ENCODE measurements at places on chromosomes 11 and 22.

DNA sequence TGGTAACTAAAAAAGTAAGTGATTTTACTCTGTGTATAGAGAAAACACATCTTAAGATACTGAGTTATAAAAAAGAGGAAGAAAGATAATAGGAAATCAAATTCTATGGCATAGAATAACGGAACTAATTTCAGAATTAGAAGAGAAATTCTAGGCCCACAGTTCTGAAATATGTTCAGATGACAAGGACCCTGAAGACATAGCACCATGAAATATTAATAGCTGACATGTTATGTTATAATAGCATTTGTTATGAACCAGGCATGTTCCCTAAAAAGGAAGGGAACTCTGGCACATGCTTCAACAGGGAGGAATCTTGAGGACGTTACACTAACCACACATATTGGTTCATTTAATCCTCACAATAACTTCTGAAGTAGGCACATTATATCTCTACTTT, 32.7 kb downstream of the PRDM10 start:
- no peak for DNase-seq

- no peak for DNase-seq
Measured at GRCh38 chr11:119367661-119368120, 13.8 kb downstream of the USP2 start.

GRCh38 chr22:19884954-19885751, 30.5 kb upstream of the GNB1L start:
- no peak for DNase-seq

DNA sequence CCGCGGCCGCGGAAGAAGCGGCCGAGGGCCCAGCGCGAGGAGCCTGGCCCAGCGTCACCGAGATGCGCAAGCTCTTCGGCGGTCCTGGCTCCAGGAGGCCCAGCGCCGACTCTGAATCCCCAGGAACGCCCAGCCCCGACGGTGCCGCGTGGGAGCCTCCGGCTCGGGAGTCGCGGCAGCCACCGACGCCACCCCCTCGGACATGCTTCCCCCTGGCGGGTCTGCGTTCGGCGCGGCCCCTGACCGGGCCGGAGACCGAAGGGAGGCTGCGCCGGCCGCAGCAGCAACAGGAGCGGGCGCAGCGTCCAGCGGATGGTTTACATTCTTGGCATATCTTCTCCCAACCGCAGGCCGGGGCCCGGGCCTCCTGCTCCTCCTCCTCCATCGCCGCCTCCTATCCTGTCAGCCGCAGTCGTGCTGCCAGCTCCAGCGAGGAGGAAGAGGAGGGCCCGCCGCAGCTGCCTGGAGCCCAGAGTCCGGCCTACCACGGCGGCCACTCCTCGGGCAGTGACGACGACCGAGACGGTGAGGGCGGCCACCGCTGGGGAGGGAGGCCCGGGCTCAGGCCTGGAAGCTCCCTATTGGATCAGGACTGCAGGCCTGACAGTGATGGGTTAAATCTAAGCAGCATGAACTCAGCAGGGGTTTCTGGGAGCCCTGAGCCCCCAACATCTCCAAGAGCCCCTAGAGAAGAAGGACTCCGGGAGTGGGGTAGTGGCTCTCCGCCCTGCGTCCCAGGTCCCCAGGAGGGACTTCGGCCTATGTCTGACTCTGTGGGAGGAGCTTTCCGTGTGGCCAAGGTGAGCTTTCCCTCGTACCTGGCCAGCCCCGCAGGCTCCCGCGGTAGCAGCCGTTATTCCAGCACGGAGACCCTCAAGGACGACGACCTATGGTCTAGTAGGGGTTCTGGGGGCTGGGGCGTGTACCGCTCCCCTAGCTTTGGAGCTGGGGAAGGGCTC, 1.2 kb downstream of the ARHGEF17 start:
- peak; percentile 57 for DNase-seq

- DNase-seq: no peak
Measured at GRCh38 chr22:46593996-46594946, 25.9 kb upstream of the GRAMD4 start.

- DNase-seq: peak; percentile 80
Measured at GRCh38 chr11:43868852-43869567, 11.6 kb upstream of the ALKBH3 start.

All from CD14-positive monocyte (primary cell).